ENCODE measurements at places on chromosomes 11 and 22.

GRCh38 chr11:2293984-2294925 is 7.5 kb downstream of the C11orf21 start:
- no peak for DNase-seq

- DNase-seq: no peak
These were observed 1879.0 kb upstream of the RAG2 start for GRCh38 chr11:38476808-38477575.

DNA sequence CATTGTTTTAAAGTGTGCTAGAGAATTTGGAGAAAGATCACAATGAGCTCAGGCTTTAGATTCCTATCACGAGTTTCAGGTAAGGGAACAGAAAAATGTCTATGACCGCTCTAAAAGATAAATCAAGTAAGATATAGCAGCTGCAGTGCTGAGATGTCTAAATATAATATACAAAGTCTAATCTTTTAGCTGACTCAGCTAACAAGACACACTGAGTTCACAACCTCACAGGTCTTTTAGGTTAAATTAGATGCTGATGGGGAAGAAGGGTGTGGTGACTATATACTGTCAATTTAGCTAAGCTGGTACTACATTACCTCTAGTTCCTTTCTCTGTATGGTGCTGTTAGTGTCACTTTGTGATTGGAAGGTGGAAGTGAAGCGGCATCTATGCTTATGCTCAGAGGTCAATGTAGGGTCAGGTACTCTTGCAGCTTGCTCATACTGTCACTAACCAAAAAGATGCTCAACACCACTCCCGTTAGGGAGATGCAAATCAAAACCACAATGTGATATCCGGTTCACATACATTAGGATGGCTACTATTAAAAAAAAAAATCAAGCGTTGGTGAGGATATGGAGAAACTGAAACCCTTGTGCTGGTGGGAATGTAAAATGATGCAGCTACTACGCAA is 283.5 kb downstream of the SWAP70 start:
- DNase-seq: no peak

GRCh38 chr22:26756675-26757293 is 99.4 kb downstream of the MIAT start:
- peak; percentile 36 for DNase-seq

GRCh38 chr11:47329987-47330931 is 22.2 kb downstream of the MYBPC3 start:
- no peak for DNase-seq

- DNase-seq: no peak
These were observed 97.1 kb upstream of the PARVA start for GRCh38 chr11:12280199-12280837.

GRCh38 chr11:73856031-73856567 is 20.5 kb downstream of the COA4 start:
- no peak for DNase-seq

GRCh38 chr11:112784323-112785073 is 176.7 kb upstream of the NCAM1 start:
- DNase-seq: no peak

- no peak for DNase-seq
These were observed 35.8 kb downstream of the ARHGAP1 start for GRCh38 chr11:46664612-46665011.

- DNase-seq: no peak
These were observed 65.5 kb upstream of the SOX6 start for GRCh38 chr11:16421826-16422225.

DNA sequence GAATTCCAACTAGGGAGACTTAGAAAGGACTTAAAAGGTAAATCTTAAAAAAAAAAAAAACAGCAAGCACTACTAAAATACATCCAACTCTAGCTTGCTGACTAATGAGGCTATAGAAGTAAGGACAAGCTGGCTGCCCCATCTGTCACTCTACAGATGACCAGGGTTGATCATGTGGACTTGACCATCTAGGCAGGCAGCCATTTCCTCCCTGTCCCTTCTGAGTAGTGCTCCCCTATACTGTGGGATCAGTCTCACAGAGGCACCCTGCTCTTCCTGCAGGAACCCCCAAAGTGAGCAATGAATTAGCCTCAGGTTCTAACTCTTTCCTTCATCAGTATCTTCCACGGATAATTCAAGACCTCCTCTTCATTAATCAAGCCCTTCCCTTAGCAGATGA is 12.3 kb downstream of the SLC1A2 start:
- no peak for DNase-seq

GRCh38 chr11:30045144-30045543 is 28.3 kb upstream of the KCNA4 start:
- no peak for DNase-seq

DNA sequence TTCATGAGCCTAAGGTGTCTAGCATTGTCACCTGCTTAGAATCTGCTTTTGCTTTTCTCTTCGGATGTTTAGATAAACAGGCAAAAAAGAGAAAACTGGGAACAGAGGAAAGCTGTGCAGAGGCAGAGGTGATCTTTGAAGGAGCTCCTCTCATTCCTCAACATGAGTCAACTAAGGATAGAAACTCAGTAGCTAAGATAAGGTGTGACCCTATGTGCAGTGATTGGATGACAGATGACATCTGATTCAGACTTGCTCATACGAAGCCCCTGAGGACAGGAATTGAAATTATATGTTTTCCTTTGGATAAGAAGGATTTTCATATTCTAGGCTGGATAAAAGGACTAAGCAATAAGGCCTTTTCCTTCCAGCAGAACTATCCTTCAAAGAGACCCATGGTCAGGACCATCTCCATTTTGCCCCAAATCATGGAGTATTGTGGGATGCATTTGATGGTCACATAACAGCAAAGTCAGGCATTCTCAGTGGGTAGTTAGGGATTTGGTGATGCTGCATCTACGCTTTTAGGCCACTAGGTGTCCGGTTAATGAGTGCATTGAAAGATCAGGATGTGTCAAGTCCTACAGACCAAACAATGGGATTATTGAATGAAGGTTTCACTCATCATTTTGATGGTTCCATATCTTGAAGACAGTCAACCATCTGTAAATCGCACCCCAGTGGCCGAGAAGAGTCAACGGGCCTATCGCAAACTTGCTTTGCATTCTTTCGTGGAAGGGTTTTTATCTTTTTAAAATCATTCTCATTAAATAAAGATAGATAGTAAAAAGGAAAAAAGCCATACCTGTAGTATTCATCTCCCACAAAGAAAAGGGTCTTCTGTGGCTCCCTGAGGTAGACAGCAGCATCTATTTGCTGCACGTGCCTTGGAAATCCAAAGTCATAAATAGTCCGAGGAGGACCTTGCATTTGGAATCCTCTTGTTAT is 32.2 kb downstream of the MMP20 start:
- no peak for DNase-seq

GRCh38 chr11:75554258-75555022 is 7.6 kb upstream of the SERPINH1 start:
- no peak for DNase-seq

GRCh38 chr22:40232624-40233023 is 54.9 kb downstream of the TNRC6B start:
- DNase-seq: no peak

- no peak for DNase-seq
These were observed 90.4 kb upstream of the PDGFD start for GRCh38 chr11:104254347-104254746.

- no peak for DNase-seq
These were observed 31.7 kb downstream of the LINC01488 start for GRCh38 chr11:69513196-69513595.

GRCh38 chr11:113723787-113724186 is 17.7 kb upstream of the TMPRSS5 start:
- DNase-seq: no peak

GRCh38 chr11:128695539-128696221 is 1.8 kb downstream of the FLI1 start:
- no peak for DNase-seq

DNA sequence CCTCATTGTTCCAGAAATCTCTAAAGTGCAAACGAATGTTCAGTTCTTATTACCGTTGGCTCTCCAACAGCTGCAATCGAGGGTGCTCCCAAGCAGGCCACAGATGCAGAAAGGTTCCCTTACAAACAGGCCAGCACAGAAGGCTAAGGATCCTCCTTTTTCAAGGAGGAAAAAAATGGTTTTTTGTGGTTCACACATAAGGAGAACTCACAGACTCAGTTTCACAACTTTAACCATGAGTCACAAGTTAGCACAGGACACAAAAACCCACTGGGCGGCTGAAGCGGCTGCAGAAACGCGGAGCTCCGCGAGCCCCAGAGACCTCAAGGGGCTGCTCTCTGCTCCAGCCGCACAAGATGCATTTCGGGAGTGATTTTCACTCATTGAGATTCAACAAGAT is 98.2 kb upstream of the PRR5 start:
- no peak for DNase-seq

DNA sequence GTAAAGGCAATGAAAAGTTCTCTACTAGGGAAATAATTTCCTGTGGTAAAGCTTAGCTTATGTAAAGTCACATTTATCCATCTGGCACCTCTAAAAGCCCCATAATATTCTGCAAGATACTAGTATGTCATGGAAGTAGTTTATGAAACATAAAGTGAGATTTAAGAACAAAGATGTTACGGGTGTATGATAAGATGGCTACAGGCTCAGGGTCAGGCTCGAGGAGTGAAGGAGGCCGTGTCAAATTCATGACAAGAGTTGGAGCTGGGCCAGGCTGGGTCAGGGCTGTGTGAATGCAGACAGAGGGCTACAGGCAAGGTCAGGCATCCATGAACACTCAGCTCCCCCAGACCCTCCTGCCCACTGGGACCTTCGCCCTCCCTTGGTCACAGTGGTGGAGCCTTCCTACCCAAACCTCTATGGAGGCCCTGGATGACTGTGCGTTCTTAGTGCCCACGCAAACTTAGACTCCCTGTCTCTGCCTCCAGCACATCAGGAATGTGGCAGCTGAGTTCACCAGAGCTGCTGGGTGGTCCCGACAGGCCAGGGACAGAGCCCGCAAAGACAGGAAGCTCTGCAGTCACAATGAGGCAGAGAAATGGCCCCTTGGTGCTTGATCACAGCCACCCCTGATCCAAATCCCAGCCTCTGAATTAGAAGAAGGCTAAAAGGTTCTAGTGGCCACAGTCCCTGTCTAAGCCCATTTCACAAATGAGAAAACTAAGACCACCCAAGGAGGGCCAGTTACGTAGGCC is 14.8 kb downstream of the IGLL5 start:
- no peak for DNase-seq

DNA sequence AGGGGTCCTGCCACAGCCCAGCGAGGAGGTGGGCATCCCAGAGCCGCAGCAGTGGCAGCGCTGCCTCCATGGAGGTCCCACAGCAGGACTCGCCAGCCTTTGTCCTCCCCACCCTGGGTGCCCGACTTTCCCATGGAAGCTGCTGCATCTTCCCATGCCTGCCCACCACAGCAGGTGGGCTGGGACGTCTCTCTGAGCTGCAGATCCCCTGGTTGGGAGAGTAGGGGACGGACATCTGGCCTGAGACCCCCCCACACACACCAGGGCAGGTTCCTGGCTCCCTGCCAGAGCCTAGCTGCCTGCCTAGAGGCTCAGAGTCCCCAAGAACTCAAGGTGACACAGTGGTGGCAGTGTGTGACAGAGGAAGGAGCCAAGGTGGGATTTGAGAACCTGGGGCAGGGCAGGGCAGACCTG is 21.5 kb upstream of the PRR5 start:
- no peak for DNase-seq

- no peak for DNase-seq
These were observed 3.6 kb downstream of the MED15 start for GRCh38 chr22:20510811-20511577.

DNA sequence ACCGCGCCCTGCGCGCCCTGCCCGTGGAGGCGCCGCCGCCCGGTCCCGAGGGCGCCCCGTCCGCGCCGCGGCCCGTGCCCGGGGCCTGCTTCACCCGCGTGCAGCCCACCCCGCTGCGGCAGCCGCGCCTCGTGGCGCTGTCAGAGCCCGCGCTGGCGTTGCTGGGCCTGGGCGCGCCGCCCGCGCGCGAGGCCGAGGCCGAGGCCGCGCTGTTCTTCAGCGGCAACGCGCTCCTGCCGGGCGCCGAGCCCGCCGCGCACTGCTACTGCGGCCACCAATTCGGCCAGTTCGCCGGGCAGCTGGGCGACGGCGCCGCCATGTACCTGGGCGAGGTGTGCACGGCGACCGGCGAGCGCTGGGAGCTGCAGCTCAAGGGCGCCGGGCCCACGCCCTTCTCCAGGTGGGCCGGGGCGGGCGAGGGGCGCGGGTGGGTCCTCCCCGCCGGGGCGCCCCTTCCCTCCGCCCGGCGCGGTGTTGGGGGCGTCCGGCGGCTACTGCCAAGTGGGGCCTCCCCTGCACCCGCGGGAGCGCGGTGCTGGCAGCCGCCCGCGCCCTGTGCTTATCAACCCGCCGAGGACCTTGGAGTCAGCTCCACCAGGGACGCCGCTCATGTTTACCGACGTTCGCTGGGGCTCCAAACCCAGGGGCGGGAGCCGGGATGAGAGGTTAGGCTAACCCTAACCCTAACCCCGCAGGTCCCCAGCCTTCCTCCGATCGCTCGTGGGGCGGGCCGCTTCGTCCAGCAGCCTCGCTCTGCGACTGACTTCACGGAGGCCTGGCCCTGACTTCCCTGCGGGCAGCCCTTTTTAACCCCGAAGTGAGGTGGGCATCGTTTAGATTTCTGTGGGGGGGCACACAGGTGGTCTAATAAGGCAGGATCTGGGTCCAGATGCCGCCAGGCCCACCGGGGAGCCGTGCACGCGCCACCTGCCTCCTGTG is 649 bp downstream of the SELENOO start:
- DNase-seq: no peak

DNA sequence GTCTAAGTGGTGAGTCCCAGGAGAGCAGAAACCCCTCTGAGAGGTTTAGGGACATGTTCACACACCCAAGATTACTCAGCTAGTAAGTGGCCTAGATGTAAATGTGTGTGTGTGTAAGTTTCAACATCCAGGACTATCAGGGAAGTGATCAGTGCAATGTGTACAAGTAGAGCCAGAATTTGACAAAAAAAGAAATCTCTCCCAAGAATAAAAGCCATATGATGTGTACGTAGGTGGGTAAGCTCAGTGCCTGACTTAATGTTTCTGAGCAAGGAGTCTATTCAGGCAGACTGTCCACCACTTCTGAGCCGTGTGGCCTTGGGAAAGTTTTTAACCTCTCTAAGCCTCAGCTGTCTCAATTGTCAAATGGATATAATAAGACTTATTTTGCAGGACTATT is 133.8 kb upstream of the NAV2 start:
- no peak for DNase-seq

DNA sequence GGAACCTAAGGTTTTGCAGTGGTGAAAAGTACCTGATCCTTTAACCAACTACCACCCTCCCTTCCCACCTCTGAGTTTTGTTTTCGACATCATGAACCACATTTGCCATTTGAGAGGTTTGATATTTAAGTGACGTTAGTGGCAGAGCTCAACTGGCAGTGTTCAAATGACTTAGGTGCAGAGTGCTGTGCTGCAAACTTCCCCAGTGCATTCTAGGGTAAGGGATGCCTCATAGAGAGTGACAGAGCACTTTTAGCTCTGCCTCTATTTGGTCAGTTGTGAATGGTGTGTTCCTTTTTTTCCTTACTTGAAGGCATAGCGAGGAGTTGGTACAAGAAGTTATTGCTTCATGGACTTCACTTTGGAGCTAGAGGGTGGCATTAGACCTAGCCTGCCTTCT is 9.4 kb downstream of the BMAL1 start:
- no peak for DNase-seq

- DNase-seq: no peak
These were observed 531.7 kb downstream of the TBC1D22A start for GRCh38 chr22:47294222-47294532.

GRCh38 chr22:24996420-24996952 is 44.0 kb downstream of the KIAA1671 start:
- no peak for DNase-seq

- DNase-seq: no peak
These were observed 4.1 kb upstream of the APOL3 start for GRCh38 chr22:36164621-36165020.

- no peak for DNase-seq
These were observed 114.0 kb downstream of the ABTB2 start for GRCh38 chr11:34243600-34244464.
